Motor neuron (in vitro differentiated cells): ENCODE measurements at places on chromosomes 11 and 22.

GRCh38 chr11:121367001-121367843, 74.7 kb downstream of the SC5D start:
- ATAC-seq, result no peak

DNA sequence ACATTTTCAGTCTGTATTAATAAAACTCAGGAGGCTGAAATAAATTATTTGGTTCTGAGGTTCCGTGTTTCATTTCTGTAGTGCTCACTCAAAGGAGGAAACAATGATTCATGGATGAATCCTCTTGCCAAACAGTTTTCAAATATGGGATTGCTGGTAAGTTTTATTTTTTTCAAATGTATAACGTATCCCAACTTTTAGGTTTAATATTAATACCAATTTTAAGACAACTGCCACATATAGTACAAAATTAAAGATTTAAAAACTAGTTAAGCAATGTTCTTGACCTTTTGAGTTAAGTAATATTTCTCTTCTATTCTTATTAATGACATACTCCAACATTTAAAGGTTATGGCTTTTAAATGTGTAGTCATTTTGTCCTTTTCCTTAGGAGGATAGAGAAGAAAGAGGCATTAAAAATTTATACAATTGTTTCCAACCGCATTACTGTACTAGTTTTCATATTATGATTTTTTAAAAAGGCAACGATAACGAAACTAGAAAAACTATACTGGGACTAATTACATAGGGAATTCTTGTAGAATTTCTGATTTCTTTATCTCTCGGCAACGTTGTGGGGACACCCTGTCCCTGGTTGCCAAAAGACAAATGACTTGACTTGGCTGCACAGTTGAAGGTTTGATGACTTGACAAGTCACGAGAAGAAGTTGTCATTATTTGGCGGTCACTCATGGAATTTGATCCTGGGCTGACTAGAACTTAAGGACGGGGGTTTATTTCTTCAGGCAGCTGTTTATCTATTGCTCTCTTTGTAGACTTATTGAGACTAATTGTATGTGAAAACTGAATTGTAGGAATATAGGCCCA, 69.1 kb upstream of the ADSL start:
- ATAC-seq, result no peak

DNA sequence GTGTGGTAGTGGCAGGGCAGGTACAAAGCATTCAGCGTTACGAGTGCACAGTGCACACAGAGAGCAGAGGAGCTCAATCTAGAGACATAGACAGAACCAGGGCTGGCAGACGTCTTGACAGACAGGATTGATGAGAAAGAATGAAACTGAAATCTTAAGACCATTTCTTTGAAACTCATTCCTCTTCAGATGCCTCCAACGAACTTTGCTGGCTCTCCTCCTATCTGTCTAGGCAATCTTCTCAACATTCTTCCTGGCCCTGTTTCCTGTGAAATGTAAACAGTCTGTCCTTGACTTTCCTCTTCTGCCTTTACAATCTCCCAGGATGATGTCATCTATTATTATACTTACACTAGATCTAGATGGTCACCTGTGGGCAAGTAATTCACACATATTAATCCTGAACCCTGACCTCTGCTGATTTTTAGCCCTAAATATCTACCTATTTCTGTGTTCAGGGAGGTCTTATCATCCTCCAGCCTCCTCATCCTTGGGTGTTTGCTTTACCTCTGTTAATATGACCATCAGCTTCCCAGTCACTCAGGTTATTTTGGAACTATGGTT, 119.5 kb downstream of the ENTHD1 start:
- no peak for ATAC-seq

- ATAC-seq, result no peak
Measured at GRCh38 chr11:12282676-12283075, 94.7 kb upstream of the PARVA start.

- no peak for ATAC-seq
Measured at GRCh38 chr22:36360871-36361383, 26.8 kb downstream of the MYH9 start.

DNA sequence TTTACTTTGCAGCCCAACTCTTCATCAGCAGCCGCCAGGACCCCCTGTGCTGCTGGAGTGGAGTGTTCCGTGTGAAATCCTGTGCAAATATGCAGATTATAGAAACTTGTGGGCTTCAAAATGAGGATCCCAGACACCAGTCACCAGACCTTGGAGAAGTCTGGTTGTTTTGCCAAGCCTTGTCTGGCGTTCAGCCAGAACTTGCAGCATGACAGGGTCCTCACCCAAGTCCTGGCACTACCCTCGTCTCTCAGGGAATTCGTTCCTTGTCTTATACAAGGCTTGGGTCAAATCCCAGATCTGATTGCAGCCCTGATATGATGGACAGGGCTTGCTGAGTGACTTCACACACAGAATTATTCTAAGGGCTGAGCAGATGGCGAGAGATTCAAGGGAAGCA, 18.9 kb downstream of the SHISAL1 start:
- no peak for ATAC-seq

- ATAC-seq, result peak; percentile 2
Measured at GRCh38 chr22:46297151-46297812, 612 bp downstream of the GTSE1 start.

GRCh38 chr11:66595245-66595904, 2.4 kb downstream of the CCS start:
- peak; percentile 2 for ATAC-seq

DNA sequence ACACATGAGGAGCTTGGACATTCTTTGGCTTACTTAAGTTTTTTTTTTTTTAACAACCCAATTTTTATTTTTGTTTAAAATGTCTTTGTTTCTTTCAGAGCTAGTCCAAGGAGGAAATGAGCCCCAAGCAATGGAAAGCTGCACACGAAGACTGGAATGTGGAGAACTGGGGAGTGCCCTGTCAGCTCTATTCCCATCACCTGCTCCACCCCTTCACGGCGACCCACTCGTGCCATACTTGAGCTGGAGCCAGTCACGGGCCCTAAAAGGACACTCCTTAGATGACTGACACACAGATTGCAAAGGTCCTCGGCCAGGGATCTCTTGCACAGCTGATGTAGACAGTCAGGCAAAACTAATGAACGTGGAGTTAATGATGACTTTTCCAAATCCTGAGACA, 10.6 kb upstream of the SLC25A18 start:
- ATAC-seq, result peak; percentile 91

DNA sequence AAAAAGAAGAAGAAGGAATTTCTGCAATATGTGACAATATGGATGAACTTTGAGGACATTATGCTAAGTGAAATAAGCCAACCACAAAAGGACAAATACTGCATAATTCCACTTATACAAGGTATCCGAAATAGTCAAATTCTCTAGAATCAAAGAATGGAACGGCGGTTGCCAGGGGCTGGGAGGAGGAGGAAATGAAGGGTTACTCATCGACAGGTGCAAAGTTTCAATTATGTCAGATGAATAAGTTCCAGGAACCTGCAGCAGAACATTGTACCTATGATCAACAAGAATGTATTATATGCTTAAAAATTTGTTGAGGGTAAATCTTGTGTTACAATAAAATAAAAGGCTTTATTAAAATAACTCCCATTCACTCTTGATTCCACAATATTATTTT, 49.0 kb downstream of the SC5D start:
- ATAC-seq, result no peak

DNA sequence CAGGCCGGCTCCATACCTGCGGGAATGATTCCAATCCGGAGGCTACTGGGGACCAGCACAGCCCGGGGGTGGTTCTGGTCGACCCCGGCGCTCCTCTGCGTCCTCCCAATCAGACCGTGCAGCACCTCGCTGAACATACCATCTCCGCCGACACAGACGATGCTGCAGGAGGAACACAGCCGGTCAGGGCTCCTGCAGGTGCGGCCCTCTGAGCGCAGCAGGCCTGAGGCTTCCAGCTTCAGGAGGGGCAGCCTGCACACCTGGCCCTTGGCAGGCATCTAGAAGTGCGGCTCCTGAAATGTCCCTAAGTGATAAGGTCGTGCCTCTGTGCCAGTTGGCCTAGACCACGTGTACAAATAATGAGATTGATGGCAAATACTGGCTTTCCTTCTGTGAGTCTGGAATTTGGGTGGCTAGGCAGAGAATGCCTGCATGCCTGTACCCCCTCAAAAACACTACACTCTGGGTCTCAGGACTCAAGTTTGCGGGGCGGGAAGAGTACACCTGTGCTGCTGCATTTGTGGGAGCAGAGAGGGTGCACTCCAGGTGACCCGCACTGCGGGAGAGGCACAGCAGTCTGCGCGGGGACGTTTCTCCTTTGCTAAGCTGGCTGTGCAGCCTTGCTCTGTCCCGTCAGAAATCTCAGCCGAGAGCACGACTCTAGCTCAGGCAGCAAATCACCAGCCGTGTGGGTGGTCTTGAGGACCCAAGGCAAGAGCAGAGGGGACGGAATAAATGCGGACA, 30.1 kb downstream of the CERK start:
- no peak for ATAC-seq

DNA sequence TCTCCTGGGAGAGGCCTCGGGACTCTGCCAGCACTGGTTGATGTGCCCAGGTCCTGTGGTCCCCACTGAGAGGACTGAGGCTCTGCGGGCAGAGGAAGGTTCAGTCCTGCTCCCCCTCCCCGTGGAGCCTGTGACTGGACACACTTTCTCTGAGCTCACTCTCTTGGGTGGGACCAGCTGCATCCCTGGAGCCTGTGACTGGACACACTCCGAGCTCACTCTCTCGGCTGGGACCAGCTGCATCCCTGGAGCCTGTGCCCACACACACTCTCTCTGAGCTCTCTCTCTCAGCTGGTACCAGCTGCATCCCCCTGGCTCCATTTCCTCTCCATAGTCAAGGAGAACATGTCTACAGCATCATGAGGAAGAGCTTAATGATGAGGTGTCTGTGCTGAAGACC, 39.5 kb downstream of the TOLLIP start:
- peak; percentile 61 for ATAC-seq

GRCh38 chr11:3631331-3631730, 10.5 kb downstream of the ART5 start:
- ATAC-seq, result no peak

DNA sequence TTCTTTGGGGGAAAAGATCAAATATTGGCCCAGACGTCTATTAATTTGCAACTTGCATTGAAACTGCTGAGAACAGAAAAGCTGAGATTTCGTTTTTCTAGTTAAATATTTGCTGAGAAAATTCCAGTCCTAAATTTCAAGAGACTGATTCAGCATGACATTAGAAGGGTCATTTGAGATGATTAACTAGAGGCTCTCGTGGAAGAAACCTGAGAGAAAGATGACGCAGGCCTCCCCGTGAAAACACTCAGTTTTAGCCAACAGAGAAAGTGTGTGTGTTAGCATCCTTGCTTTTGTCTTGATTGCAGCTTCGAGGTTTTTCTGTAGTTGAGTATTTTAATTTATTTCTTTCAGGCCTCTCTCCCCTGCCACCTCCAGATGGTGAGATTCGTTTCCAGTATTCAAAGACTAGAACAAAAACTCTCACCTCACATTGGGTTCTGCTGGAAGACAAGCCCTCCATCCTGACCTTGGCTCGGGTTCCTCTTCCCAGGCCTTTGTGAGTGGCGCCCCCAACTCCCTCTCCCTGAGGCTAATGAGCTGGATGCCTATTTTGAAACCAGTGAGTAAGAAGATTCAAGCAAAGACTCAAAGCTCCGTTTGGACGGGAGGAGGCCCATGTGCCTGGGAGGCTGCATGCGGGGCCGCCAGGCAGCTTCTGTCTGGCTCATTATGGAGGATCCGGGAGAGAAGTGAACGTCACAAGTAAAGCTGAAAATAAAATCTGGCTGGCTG, 52.4 kb downstream of the CELSR1 start:
- no peak for ATAC-seq

DNA sequence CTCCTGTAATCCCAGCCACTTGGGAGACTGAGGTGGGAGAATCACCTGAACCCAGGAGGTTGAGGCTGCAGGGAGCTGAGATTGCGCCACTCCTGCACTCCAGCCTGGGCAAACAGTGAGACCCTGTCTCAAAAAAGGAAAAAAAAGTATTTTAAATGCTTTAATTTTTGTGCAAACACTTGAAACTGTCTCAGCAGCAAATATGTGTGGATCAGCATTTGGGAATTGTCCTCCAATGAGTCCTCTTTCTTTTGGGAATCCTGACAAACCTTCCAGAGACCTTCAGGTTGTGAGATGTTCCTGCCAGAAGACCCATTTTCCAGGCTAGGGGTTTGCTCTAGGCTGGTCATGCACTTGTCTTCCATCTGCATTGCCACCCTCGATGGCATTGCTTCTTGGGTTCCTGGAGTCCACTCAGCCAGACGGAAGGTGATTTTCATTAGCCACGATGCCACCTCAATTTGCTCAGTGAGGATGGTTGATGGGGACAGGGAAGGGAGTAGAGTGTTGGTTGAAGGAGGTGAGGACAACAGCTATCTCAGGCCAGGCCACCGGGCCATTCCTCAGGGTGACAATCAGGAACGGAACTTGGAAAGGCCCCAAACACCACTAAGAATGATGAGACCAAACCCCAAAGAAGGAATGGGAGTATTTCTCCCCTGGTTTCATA, 55.4 kb downstream of the ST14 start:
- ATAC-seq, result no peak

GRCh38 chr11:20671856-20672546, 2.6 kb downstream of the NELL1 start:
- peak; percentile 38 for ATAC-seq

- ATAC-seq, result peak; percentile 42
Measured at GRCh38 chr11:59186130-59186594, 14.2 kb downstream of the DTX4 start.

DNA sequence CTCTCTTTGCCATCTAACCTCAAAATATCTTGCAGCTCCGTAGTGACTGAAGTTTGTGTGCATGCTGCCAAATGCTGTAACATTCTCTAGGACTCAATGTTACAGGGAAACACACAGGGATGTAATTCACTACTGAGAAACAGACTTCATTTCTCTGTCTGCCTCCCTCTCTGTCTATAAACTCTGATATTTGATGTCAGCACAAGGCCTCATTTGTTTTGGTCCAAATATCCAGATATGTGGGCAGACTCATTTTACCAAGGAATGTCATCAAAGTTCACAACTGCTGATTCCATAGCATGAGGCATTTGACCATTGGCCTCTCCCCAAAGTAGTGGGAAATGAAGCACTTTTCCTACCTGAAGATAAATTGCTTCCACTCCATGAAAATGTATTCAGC, 2.5 kb upstream of the PRRG4 start:
- no peak for ATAC-seq

- no peak for ATAC-seq
Measured at GRCh38 chr11:106420048-106420665, 342.7 kb downstream of the AASDHPPT start.

- peak; percentile 30 for ATAC-seq
Measured at GRCh38 chr11:134252346-134253187, 585 bp downstream of the THYN1 start.

- no peak for ATAC-seq
Measured at GRCh38 chr22:42937164-42937843, 77.6 kb downstream of the PACSIN2 start.

DNA sequence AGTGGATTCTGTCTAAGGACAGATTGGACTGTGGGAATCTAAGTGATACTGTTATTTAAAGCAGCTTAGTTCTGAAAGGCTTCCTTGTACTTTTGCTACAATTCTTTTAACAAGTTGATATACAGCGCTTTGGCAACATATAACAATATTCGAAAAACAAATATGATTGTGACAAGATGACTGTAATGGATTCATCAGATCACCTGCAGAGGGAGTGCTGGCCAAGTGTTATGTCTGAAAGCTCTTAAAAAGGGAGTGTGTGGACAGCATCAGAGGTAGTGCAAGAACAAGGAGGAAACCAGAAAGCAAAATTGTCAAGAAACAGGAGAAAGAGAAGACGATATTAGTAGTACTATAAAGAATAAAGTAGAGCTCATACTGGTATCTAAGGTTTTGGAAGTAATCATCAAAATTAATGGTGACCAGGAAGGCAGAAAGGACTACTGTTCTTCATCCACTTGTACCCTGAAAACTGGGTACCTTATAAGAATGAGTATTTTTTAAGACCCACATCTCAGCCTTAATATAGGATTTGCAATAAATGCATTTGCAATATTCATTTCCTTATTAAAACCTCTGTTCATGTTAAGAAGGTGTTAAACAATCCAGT, 1112.0 kb upstream of the CCDC90B start:
- ATAC-seq, result no peak
